Pancreas (tissue), 10 donors: ENCODE measurements at places on chromosomes 3 and 15.
A peak's percentile ranks its signal among the peaks of the same experiment; 100 is the strongest.

- no peak overlapping the region for H3K4me3 ChIP-seq
- no peak for DNase-seq
- peaks cover 10% of the 10 kb centered on the region for H3K4me1 ChIP-seq
Observed at GRCh38 chr3:154164387-154164786, 43.2 kb downstream of the ARHGEF26 start.

- no peak for DNase-seq
- H3K4me1 ChIP-seq = no peaks in the 10 kb centered on the region
- no peaks in the 10 kb centered on the region for H3K36me3 ChIP-seq
- no peak overlapping the region for H3K27ac ChIP-seq
- peaks cover 3% of the 10 kb centered on the region for H3K27me3 ChIP-seq
Observed at GRCh38 chr15:33315044-33315443, 4.3 kb downstream of the RYR3 start.

DNA sequence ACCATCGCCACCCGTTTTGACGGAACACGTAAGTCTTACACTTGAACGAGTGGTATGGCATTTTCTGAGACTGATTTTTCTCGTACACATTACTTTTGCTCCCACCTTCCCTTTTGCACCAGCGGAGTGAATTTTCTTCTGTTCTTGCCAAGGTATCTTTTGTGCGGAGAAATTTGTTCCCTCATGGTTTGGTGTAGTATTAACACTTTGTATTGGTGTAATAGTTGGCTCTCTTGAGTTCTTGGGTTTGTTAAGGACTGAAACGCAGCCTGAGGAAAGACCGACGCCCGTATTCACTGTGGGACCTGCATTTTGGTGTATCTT lies 420 bp downstream of the KCNH8 start:
- H3K27ac ChIP-seq = no peak overlapping the region
- H3K4me1 ChIP-seq = no peaks in the 10 kb centered on the region
- no peaks in the 10 kb centered on the region for H3K27me3 ChIP-seq
- peak overlapping the region; percentile 65 for H3K4me3 ChIP-seq
- no peak for DNase-seq

DNA sequence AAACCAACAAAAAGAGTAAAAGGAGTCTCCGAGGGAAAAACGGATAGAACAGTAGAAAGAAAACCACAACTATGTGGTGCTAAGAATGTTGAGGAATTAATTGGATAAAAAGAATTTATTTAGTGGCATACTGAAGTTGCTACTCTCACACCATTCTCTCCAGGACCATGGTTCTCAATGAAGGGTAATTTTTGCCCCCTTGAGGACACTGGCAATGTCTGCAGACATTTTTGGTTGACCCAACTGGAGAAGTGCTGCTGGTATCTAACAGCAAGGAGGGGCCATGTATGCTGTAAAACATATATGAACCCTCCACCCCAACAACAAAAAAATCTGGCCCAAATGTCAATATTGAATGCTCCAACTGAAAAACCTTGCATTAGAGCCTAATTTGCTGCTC lies 85.9 kb upstream of the CSPG5 start:
- no peak overlapping the region for H3K4me3 ChIP-seq
- DNase-seq = no peak
- peaks cover 12% of the 10 kb centered on the region for H3K36me3 ChIP-seq
- H3K27ac ChIP-seq = no peak overlapping the region

DNA sequence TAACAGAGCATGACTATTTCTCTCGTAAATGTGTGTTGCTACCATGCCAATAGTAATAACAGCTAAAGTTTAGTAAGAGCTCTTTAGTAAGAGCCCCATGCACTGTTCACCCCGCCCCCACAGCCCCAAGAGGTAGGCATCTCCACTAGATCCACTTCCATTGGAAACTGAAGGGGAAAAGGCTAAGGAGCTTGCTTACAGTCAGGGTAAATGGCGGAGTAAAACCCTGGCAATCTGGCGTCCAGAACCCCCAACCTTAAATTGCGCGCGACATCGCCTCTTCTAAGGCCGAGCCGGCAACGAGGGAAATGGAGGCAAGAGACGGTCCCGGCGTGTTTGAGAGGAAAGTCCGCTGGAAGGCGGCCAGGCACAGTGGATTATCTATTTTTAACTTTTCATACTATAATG lies 654 bp upstream of the C3orf38 start:
- H3K4me1 ChIP-seq = peaks cover 17% of the 10 kb centered on the region
- peaks cover 10% of the 10 kb centered on the region for H3K36me3 ChIP-seq
- H3K27ac ChIP-seq = peak overlapping the region; percentile 81
- no peaks in the 10 kb centered on the region for H3K27me3 ChIP-seq
- DNase-seq = no peak

GRCh38 chr3:157379525-157380140 lies 57.0 kb upstream of the PTX3 start:
- H3K4me3 ChIP-seq = no peak overlapping the region
- no peak overlapping the region for H3K27ac ChIP-seq
- no peaks in the 10 kb centered on the region for H3K27me3 ChIP-seq

GRCh38 chr3:44477312-44478030 lies at the start of gene ZNF445:
TSS of gene ZNF445 (minus strand) at chr3:44477670. CDS start at chr3:44455549, 22,121 bp downstream.
- peaks cover 10% of the 10 kb centered on the region for H3K4me1 ChIP-seq
- peak; percentile 93 for DNase-seq
- H3K27ac ChIP-seq = peak within 1 kb of the TSS; percentile 52

DNA sequence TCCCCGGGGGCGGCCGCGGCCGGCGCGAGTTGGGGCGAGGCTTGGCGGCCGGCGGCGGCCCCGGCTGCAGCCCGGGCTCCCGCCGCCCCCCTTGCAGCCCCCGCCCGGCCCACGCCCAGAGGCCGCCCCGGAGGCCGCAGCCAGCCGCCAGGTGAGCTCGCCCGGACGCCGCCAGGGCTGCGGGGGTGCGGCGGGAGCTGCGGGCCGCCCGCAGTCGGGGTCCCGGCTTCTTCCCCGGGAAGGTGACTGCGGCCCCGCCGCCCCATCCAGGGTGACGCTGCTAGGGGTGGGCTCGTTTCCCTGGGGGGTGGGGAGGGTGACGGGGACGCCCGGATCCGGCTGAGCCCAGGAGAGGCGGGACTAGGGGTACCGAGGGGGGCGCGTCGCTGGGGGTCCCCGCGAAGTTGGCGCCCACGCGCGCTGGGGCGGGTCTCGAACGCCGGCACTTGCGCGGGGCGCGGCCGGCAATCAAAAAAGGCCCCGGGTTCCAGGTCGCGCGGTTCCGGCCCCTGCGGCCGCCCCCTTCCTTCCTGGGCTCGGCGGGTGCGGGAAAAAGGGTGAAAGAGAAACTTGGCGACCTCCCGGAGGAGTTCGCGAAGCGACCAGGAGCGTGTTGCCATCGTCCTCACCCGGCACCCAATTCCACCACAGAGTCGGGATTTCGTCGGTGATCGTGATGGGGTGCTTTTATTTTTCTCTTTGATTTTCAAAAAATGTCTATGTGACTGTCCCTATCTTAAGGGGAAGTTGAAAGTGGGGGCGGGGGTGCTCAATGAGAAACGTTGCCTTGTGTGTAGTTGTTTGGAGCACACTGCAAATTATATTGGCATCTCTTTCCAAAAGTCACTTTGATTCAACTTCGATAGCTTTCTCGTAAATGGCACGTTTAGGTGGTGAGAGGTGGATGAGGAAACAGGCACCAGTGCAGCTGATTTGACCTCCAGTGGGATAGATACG lies 619 bp downstream of the ATXN7 start:
- no peaks in the 10 kb centered on the region for H3K27me3 ChIP-seq
- H3K4me1 ChIP-seq = peaks cover 16% of the 10 kb centered on the region
- no peaks in the 10 kb centered on the region for H3K36me3 ChIP-seq
- DNase-seq = peak; percentile 38
- peak overlapping the region; percentile 95 for H3K4me3 ChIP-seq

DNA sequence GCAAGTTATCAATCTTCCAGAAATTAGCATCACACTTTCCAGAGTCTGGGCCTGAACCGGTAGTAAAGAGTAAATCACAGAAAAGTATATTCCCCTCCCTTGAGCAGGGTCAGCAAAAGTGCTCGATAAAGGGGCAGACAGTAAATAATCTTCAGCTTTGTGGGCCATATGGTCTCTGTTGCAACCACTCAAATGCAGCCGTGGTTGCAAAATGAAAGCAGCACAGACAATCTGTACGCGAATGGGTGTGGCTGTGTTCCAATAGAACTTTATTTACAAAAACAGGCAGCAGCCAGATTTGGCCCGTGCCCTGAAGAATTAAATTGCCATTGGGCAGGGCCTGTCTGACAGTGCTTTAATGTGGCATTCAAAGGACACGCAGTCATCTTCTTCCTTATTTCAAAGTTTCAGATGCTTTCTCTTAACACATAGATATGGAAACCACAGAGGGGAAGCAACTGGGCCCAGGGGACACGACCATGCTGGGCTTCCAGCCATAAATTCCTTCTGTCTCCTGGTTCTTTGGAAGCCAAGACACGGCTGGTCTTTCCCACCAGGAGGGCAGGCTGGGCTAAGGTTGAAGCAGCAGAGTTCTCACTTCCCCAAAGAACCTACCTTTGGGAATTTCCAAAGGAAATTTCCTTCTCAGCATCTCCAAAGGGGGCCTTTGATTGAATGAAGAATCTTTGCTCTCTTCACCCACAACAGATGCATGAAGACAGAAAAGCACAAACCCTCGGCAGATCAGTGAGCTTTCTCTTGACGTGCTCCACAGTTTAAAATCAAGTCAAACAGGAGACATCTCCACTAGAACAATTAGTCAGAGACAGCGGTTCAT lies 489.8 kb upstream of the PROK2 start:
- DNase-seq = no peak
- H3K4me1 ChIP-seq = peaks cover 8% of the 10 kb centered on the region
- H3K4me3 ChIP-seq = no peak overlapping the region

DNA sequence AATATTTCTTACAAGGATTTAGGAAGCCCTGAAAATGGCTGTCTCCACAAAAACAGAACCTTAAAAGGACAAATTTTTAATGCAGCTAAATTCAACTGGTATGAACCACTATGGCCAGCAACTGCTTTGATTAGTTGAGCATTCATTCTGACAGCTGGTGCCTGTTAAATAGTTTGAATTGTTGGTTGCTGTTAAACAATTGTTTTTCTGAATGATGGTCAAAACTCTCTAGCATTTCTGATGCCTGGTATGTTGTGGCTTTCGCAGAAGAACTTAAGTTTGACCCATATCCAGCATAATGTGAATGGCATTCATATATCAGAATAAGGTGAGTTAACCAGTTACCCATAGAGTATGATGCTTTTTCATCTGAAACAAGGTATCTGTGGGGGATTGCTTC lies 138.4 kb downstream of the MEIS2 start:
- peaks cover 11% of the 10 kb centered on the region for H3K4me1 ChIP-seq
- H3K27ac ChIP-seq = no peak overlapping the region
- H3K4me3 ChIP-seq = no peak overlapping the region
- H3K27me3 ChIP-seq = no peaks in the 10 kb centered on the region

DNA sequence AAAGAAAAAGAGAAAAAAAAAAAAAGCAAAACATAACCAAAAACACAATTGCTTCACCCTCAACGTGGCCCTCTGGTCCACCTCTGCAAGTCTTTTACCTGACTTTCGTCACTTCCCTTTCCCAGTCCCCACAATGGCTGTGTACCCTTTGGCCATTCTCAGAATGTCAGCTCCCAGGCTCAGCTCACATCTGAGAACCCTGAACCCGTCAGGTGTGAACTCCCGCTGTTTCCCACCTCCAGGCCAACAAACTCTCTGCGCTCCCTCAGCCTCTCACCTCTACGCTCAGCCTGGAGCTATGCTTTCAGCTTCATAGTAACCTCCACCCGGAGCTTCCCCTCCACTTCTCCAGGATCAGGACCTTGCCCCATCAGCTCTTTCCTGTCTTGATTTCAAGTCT lies 23.6 kb downstream of the ZSCAN2 start:
- H3K36me3 ChIP-seq = peaks cover 5% of the 10 kb centered on the region
- H3K27me3 ChIP-seq = no peaks in the 10 kb centered on the region
- no peak overlapping the region for H3K27ac ChIP-seq
- DNase-seq = no peak
- no peaks in the 10 kb centered on the region for H3K4me1 ChIP-seq
